Hematopoietic multipotent progenitor cell treated with erythropoietin and hydrocortisone succinate and interleukin-3 and kit ligand, for 4 days (in vitro differentiated cells): ENCODE measurements at places on chromosomes 2 and 18.
A peak's percentile ranks its signal among the peaks of the same experiment; 100 is the strongest.

DNA sequence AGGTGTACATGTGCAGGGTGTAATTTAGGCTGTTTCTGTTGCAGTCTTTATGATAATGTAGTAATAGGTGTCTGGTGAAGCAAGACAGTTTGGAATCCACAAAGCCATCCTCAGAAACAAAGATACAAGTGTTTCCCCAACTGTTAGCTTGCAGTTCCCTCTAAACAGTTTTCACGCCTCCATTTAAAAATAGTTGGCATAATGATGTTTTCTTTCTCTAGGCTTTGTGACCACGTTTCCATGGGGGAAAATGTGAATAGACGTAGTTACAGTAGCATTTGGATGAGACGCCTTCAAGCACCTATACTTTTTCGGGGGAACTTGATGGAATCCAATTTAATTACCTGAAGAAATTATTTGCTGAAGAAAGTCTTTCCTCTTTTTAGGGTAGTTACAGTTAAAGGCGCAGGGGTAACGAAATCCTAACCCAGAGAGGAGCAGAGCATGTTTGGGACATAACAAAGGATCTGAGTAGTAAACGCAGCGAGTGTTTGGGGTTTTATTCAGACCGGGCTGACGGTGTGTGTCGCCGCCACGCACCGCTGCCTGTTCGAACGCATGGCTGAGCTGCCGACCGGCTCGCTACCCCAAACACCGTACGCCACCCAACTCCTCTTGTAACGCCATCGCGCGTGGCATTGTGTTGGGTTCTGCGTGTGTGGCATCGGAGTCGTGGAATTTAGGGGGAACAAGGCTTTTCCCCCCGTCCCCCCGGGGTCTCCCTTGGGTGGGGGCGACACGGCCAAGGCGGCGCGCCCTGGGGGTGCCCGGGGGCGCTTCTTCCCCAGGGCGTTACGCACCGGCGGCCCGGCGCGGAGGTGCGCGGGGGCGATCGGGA, 681 bp upstream of the NRP2 start:
- no peak for DNase-seq

DNA sequence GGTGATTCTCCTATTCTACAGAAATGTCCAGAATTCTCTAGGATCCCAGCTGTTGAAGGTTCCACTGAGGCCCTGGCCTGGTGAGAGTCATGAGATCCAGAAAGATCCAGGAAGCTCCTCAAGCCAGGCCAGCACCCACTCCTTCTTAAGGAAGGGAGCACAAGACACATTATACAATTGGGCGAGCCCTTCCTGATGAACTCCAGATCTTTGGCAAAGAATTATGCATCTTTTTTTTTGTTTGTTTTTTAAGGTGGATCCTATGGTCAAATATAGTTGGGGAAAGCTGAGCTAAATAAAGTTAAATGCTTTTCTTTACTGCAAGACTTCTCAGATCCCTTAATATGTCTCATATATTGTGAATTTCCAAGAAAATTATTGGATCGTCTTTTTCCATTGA, 37.0 kb upstream of the LOXHD1 start:
- DNase-seq: no peak

- no peak for DNase-seq
Measured at GRCh38 chr2:18833941-18834340, 244.6 kb upstream of the NT5C1B start.

GRCh38 chr2:145012214-145012670, 492.3 kb upstream of the ZEB2 start:
- DNase-seq: no peak

DNA sequence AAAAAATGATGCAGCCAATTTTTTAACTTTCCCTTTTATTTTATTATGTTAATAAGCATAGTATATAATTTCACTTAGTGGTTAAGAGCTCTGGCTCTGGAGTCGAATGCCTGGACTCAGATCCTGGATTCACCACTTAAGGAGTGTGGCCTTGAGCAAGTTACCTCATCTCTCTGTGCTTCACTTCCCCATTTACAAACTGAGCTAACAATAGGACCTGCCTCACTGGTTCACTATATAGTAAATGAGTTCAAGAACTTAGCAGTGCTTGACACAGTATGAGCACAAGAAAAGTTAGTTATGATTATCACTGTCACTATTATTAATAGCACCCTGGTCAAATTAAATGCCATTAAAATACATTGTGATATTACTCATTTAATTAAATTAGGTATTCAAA, 30.6 kb downstream of the SCN3A start:
- DNase-seq: peak; percentile 21

- peak; percentile 97 for DNase-seq
Measured at GRCh38 chr18:79519751-79520477, 124.2 kb downstream of the NFATC1 start.

GRCh38 chr2:44104855-44105271, 63.8 kb upstream of the PPM1B start:
- DNase-seq: no peak

DNA sequence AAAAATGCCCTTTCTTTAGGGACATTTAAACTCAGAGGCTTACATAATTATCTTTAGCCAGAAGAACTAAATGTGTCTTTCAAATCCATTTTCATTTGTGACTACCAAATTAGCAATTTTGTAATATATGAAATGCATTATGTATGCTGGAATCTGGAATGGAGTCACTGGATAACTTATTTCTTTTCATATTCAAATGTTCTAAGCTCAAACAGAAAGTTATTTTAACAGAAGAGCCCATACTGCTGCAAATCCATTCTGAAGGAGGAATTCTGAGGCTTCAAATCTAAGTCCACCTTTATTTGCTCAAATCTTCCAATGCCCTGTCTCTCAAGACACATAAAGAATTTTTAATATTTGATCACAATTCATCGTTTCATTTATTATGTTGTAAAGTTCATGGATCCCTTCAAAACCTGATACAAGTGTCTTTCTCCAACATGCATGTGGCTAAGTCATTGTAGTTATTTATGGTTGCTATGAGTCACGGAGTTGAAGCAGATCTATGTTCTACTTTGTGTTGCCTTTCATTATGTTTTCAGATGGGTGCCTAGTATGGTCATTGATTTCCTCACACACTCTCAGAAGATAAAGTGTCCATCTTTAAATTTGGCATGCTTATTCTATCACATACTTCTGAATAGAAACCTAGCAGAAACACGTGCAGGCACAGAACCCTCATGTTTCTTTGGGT, 214.8 kb upstream of the GCFC2 start:
- no peak for DNase-seq

- no peak for DNase-seq
Measured at GRCh38 chr18:33584548-33585430, 6.8 kb downstream of the ASXL3 start.

DNA sequence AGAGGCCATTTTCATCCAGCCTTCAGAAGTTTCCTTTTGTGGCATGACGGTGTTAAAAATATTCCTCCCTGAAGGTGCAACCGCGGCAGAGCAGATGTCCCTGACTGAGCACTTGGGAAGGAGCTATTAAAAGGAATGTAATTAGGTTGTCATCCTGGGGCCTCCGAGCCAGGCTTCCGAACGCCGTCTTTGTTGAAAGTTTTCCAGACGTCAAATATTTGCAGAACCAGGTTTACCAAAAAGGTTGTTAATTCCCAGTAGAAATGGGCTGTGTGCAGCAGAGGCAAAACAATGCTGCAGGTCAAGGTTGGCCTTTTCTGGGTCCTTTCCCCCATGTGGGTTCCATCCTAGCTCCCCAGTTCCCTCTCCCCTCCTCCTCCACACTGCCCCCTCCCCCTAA, 110.0 kb upstream of the STPG4 start:
- no peak for DNase-seq

DNA sequence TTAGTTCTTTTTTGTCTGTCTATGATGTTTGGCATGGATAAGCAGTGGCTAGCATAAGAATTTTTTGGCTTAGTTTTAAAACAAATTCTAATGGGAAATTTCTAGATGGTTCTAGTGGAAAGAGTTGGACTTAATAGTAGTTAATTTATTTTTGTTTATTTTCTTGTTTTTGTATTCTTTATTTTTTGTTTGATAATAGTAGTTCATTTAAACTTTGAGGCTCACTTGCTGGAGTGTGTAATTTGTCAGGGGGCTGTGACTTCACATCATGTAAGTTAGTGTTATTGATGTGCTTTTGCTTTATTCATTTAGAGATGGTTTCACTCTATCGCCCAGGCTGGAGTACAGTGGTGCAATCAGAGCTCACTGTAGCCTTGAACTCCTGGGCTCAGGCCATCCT, 43.7 kb upstream of the KLF11 start:
- no peak for DNase-seq

DNA sequence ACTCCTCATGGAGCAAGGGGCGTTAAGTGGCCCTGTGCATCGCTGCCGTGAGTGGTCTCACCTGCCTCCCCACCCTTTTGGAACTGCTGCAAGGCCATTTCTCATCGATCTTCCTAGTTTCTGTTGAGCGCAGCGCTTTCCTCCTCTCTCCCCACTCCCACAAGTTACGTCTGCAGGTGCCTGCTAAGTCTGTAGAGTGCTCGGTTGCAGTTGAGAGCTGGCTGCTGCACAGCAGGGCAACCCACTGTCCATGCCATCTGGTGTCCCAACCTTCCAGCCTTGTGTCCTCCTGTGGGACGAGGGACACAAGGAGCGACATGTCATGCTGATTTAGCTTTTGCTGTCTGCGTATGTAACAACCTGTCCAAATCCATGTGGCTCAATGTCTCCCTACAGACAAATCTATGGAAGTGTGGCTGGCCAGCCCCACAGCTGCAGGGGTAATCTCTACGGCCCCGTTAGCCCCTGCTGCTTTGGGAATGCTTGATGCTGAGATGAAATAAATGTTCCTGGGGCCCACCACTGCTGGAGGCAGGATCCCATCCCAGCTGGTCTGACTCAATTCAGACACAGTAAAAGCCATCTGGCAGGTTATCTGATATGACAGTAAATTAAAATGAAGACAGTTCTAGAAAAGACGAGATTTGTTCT, 68.1 kb upstream of the TCF7L1 start:
- no peak for DNase-seq

DNA sequence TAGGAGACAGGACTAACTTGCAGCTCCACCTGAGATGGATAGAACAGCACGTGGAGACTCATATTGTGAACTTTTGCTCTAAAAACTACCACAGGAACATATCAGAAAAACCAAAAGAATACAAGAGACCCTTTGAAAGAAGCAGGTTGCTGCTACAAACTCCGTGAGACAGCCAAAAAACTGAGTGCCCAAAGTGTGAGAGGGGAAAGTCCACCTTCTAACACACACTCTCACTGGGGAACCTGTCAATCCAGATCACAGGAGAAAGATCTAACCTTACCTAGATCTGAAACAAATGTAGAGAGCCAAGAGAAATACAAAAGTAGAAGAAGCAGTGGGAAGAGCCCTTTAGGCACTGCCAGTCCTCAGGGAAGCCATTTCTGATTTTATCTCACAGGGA, 46.3 kb upstream of the SPOPL start:
- no peak for DNase-seq

DNA sequence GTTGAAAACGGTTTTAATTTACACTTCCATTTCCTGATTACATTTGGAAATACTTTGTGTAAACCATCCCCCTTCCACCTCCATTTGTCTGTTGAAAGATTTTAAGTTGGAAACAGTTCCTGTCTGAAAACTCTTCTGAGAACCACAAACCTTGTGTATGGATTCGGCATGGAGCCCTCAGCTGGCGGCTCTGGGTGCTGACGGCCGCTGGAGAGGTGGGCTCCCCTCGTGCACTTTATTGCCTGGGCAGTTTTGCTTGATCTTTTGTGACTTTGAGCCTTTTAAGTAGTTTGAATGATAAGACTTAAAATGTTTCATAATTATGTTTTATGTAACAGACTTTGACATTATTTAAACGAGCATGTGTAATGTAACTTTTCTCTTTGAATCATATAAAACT, 11.1 kb downstream of the KLF11 start:
- no peak for DNase-seq

- peak; percentile 59 for DNase-seq
Measured at GRCh38 chr2:192194866-192195547, at the start of gene TMEFF2. Gene TMEFF2, minus strand, starts transcription at chr2:192194933. Its CDS starts 409 bp downstream, at chr2:192194524.

- no peak for DNase-seq
Measured at GRCh38 chr2:120620025-120620793, 115.5 kb upstream of the GLI2 start.

DNA sequence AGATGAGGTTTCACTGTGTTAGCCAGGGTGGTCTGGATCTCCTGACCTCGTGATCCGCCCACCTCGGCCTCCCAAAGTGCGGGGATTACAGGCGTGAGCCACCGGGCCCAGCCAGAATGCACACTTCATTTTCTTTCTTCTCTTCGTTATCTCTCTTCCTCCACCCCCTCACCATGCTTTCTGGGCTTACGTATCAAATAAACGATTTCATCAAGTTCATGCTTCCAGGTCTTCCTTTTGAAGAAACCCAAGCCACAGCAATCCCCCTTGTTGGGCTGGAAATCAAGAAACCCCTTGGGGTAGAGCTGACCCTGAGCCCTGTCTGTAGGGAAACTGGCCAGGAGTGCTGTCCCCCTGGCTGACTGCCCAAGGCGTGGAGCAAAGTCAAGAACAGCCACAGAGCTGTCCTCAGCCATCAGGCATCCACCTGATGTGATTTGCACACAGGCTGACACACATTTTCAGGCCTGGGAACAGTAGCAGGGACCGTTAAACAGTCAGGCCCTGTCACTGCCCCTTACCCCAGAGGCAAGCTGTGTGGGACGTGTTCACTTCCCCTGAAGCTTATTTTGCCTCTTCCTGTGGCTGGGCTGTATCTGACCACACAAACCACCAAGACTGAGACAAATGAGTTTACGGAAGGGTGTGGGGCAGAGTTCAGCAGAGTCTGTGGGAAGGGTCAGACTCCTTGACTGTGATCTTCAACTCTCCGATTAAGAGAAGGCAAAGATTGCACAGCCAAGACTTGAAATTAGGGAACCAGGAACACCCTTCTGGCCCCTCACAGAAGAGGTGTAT, 15.1 kb upstream of the NMUR1 start:
- DNase-seq: peak; percentile 96

DNA sequence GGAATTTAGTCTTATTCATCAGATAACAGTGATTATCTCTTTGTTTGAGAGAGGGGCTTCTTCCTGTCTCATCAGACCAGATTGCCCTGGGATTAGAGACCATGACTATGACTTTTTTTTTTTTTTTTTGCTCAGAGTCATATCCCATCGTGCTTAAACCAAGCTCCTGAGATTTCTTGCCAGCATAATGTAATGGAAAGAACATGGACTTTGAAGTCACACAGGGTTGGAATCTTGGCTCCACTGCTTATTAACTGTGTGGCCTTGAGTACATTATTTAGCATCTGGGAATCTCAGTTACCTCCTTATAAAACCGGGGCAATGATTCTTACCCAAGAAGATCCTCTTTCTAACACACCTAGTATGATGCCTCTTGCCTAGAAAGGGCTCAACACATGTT, 268.3 kb downstream of the DYSF start:
- DNase-seq: no peak

- no peak for DNase-seq
Measured at GRCh38 chr2:238403632-238404405, 22.9 kb upstream of the ASB1 start.

DNA sequence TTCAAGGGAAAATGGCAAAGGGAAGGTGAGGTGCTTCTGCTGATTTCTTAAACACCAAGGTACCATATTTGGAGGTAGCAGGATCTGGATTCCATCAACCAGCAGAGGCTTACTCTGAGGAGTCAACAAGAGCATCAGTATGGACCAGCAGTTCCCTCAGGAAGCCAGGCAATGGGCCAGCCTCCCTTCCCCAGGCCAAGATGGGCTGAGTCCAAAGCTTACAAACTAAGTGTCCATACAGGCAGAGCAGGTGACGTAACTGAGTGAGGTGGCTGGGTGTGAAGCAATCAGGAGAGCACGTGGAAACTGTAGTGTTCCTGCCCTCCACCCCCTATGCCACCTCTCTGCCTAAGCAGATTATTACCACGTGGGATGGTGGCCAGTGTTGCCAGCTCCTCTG, 134.2 kb upstream of the HNRNPA3 start:
- no peak for DNase-seq
